Activated CD8-positive, alpha-beta memory T cell treated with anti-CD3 and anti-CD28 coated beads for 24 hours (primary cell): ENCODE measurements at places on chromosomes 4 and X.

GRCh38 chrX:119755981-119756533 is 2.3 kb upstream of the SOWAHD start:
- DNase-seq: peak; percentile 70

GRCh38 chr4:7218686-7219085 is 26.3 kb downstream of the SORCS2 start:
- no peak for DNase-seq

GRCh38 chr4:99754756-99755155 is 61.9 kb upstream of the DAPP1 start:
- no peak for DNase-seq

- DNase-seq: no peak
Measured at GRCh38 chr4:160110891-160111290, 1008.0 kb downstream of the RAPGEF2 start.

DNA sequence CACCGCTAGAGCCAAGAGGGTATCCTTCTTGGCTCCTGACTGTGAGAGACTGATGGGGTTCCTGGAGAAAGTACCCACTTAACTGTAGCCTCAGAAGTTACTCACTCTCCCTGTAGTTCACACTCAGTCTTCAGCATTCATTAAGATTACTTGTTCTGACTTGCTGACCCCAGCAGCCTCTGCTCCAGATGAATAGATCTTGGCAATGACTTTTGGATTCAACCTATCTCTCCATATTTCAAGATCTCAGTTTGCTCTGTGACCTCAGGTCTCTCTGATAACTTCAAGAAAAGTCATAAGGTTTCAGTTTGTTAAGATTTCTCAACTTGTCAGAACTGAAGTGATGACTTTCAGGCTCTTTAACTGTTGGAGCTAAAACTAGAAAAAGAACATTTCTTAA is 825.6 kb downstream of the PCDH7 start:
- no peak for DNase-seq

DNA sequence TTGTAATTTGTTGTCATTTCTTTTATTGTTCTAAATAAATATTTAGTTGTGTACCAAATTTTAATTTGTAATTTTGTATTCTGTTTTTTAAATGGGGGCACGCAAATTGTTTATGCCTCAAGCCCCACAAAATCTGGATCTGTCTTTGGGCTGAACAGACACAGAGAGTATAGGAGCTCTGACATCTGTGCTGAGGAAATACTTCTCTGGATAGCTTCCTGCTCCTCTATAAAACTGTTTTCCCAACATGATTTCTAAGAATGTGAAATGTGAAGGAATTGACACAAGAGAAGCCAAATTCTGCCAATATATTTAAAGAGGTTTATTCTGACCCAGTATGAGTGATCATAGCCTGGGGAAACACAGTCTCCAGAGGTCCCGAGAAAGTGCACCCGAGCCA is 93.0 kb downstream of the IL13RA2 start:
- DNase-seq: no peak
